ENCODE measurements at places on chromosomes 7 and 10.
A peak's percentile ranks its signal among the peaks of the same experiment; 100 is the strongest.

DNA sequence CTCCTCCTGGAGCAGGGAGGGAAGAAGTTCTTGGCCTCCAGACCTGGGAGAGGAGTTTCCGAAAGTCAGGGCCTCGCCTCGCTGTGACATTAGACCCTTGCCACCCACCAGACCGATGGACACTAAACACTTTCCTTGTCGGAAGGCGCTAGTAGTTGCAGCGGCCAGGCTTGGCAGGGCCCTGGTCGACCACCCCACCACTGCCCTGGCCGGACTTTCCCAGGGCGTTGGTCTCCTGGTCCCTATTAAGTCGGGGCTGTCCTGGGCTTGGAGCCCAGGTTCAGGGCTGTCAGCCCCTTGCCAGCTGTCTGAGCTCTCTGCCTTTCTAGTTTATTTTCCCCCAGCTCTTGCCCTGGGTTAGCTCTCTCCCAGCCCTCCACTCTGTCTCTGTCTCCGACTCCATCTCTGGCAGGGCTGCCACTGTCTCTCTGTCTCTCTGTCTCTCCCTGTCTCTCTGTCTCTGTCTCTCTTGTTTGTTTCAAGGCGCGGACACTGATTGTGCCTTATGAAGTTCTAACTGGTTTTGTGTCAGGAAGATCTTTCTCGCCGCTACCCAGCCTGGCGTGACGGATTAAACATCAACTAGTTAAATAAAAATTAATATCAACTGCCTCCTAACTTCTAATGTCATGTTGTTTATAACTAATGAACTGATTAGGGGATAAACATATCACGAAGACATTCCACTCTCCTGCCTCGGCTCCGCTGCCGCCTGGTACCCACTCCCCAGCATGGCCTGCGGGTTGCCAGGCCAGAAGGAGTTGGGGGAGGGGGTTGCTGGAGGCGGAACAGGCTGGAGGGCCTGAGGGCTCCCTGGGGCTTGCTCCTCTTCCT, 13.8 kb upstream of the PAX2 start:
- DNase-seq, result no peak

DNA sequence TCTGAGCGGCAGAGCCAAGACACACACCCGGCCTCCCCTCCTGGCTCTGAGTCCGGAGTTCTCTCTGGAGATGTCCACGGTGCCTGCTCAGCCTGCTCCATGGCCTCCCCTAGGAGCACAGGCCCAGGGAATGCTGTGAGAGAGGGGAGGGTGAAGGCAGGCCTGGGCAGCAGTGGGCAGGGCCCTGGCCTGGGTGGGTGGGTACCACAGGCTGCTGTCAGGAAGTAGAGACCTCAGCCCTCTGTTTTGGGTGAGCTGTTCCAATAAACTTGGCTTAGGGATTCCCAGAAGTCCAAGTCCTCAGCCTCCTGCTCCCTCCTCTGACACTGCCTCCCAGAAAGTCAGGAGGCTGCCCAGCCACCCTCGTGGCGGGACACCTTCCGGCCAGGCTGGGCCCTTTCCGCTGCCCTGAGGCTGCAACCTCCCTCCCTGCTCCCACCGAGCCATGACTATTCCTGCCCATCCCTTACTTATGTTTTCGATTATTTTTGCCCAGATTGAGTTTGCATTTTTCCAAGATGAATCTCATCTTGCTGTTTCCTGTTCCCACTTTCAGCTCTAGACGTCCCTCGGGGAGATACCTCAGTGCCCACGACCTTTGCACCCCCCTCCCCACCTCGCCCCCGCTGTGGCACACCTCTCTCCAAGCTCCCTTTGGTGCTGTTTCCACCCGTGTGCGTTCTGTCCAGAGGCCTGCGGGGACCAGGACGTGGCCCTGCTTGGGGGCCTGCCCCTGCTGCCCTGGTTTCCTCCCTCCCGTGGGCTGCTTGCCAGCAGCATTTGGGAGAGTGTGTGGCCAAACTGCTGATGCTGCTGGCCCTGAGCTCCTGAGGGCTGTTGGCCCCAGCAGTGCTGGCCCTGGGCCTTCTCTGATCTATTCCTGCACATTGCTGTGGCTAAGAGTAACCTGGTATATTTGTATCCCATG, 5.8 kb upstream of the POLM start:
- peak; percentile 57 for DNase-seq

GRCh38 chr10:97585439-97585811, 1.2 kb downstream of the HOGA1 start:
- no peak for DNase-seq

- no peak for DNase-seq
Measured at GRCh38 chr7:4200546-4201094, 481.5 kb upstream of the FOXK1 start.

DNA sequence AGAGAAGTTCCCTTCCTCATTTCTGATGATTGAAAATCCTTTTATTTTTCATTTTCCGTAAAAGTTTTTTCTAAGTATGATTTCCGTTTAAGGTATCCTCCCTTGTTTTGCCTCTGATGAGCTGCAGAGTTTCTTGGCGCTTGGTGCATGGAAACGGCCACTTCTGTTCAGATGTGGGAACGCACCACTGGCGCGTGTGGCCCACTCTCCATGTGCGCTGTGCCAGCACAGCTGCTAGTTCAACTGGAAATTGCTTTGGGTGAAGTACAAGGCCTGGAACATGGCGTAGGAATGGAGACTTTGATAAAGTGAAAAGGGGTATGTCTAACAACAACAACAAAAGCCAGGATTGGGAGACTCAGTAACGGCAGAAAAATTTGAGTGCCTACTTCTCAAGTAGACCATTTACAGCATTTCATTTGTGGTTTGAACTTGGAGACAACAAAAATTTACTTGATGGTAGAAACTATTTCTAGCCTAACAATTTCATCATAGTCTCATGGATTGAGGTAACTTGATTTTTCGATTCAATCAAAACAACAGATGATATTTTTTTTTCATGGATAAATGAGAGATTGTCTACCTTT, 364.2 kb downstream of the SUGCT start:
- no peak for DNase-seq

GRCh38 chr7:66731986-66732385, 8.5 kb upstream of the RABGEF1 start:
- DNase-seq, result no peak

DNA sequence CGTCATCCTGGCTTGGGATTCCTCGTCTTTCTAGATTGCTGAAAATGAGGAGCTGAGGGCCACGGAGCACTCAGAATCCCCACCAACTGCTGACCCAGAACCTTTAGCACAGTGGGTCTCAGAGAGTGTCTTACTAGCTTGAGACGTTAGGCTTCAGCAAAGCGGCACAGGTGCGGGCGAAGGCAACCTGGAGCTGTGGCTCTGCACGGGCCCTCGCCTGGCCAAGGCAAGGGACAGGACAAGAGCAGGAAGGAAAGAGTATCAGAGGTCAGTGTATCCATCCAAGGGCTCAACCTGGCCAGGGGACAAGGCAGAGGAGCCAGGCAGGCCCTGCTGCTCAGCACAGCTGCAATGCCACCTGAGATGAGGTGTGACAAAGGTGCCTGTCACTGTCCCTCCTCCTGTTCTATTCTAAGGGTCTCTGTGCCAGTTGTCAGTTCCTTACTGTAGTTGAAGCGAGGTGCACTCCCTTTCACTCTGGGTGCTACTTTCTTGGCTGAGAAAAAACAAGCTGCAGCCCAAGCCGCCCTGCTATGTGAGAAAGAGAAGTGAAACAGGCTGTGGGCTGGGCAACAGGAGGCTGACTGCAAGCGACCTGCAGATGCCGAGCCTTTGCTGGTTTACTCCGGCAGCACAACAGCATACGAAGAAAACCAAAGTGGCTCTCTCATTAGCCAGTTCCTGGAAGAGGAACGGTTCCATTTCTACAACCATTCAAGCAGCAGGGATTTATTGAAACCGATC, 33.3 kb upstream of the KDM7A start:
- DNase-seq, result no peak

GRCh38 chr7:151086802-151087244, 548 bp downstream of the AGAP3 start:
- DNase-seq, result peak; percentile 45

DNA sequence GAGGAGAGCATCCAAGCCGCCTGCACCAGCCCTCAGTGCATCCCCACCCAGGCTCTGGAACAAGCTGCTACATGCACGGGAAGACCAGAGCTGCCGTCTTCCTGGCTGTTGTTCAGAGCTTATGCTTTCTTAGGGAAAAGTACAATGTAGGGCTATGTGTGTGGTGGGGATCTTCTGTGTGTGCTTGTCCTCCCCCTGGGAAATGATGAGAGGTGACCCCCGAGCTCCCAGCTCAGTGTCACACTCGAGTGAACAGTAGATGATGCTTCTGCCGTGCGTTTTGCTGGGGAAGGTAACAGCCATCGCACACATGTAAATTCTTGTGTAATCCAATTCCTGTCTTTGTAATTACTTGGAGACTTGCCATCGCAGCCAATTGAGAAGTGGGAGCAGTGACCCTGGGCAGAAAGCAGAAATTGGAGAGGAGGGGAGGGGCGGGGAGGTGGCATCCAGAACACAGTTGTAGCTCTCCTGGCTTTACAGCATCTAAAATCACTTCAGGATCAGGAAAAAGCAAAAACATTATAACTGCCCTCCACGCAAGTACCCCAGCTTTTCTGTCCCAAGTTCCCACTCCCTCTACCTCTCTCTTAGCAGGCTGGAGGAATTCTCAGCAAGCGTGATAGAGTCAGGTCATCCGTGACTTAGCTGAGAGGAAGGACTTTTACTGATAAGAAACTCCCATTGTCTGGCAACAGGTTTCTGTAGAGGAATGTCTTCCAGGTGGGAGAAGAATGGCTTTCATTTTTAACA, 149.6 kb downstream of the TCF7L2 start:
- peak; percentile 86 for DNase-seq

DNA sequence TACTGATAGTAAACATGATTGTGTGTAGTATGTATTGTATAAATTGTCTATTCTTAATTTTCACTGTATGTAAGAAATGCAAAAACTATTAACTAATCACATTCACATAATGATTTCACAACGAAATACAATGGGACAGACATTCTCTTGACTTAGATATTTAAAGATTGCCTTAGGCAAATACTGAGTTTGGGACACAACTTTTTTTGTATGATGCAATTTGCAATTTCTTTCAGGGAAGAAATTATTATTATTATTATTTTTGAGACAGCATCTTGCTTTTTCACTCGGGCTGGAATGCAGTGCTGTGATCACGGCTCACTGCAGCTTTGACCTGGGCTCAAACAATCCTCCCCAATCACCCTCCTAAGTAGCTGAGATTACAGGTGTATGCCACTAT, 173.2 kb upstream of the TRIM24 start:
- no peak for DNase-seq

DNA sequence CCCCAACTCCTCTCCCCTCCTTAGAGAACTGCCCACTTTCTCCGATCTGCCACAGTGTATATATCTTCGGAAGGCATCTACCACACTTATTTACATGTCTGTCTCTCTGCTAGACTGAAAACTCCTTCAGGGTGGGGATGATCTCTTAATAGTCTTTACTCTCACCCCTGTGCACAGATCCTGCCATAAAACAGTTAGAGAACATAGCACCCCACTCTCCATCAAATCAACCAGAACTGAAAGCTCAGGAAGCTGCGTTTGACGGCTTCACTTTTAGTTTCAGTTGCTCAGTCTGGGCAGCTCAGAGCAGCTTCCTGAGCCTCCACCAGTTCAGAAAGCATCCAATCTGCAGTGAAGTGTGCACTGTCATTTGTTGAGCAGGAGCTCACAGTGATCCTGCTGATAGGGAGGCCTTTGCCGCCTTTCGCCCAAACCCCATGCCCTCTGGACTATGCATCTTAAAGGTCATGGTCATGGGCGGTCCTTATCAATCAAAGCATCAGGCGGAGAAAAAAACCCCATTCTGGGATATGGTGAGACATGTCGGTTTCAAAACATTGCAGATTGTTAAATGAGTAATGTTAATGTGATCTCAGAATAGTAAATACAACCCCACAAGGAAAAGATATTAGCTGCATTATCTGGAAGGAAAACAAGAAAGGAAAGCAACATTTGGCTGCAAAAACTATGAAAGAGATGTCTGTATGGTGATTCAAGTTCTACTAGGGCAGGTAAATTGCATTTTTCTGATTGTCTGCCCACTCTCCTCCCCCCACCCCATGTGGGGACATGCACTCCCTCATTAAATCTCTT, 167.1 kb upstream of the ADO start:
- DNase-seq, result peak; percentile 47

DNA sequence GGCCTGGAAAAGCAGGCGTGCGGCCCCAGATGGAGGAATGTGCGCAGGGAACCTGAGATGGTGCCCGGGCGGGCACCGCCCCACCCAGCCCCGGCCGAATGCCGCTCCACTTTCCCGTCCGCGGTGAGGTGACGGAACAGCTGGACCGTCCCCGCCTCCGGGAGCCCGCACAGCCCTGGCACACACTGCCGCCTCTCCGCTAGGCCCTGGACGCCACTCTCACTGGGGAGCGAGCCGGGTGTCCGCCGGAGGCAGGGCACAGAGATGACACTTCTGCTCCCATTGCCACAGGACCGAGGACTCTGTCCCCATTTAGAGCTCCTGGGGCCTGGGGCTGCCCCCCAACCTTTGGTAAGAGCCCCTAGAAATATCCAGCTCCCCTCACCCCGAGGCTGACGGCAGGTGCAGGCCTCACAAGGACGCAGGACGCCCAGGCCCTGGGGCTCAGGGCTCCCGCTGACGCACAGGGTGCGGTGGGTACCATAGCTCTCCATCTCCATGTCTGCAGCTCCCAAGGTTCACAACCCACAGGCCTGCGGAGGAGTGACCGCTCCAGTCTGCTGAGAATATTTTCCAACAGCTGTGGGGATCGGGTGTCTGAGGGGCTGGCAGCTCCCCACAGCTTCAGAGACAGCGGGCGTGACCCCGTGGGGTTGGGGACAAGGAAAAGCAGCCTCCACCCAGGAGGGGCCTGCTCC, 52.2 kb upstream of the PDGFA start:
- no peak for DNase-seq

DNA sequence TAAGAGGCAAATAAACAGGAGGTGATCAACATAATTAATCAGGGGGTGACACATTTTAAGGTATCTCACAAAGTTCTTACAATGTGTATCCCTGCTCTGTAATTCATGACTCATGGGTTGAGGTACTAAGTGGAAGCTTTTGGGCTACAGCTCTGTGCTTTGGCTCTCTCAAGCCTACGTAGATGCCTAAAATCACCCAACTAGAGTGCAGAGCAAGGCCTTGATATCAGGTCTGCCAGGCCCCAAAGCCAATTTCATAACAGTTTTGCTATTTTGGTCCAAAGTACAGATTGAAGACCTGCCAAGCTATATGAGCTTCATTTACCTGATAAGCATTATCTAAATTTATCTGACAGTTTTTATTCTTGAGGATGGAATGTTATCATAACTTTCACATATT, 175.3 kb upstream of the BET1 start:
- no peak for DNase-seq

DNA sequence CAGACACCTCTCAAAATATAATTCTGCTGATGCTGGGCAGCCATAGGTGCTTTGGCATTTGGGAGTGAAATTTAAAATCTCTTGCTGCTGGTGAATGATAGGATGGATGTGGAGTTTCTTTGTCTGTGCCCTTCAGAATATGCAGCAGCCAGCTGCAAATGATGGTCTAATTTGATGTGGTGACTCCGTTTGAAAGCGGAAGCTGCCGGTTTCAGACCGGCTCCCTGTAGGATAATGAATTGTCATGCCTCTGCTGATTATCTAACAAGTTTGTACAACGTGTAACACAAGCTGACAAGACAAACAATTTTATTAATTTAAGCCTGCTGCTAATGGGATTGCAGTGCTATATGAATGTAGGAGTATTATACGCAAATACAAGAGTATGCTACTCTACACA, 103.5 kb downstream of the SND1 start:
- DNase-seq, result no peak

GRCh38 chr10:32318476-32318896, 28.5 kb downstream of the EPC1 start:
- peak; percentile 27 for DNase-seq

- no peak for DNase-seq
Measured at GRCh38 chr7:83306502-83306901, 143.8 kb upstream of the PCLO start.

- no peak for DNase-seq
Measured at GRCh38 chr10:124605001-124605370, 139.2 kb downstream of the FAM53B start.

Measured in MCF 10A (cell line).